Mesenchymal stem cell (in vitro differentiated cells and primary cell): ENCODE measurements at places on chromosomes 7 and 10.
A peak's percentile ranks its signal among the peaks of the same experiment; 100 is the strongest.

GRCh38 chr7:150942001-150942590 is 36.0 kb downstream of the KCNH2 start:
- DNase-seq, result no peak

DNA sequence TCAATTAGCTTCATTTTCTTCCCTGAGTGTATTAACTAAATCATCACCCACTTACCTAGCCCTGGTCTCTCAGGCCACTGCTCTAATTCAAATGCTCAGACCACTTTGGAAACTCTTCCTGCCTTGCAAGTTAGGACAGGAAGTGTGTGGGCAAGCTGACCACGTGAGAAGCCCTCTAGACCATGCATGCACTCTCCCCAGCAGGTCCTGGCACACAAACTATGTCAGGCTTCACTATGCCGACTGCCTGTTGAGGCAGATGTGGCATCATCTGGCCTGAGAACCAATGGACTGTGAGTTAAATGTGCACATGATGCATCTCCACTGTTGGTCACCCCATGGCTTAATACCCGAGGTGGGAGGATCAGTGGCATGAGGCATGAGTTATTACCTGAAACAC is 439.6 kb downstream of the GRID1 start:
- no peak for DNase-seq

- peak; percentile 34 for DNase-seq
These were observed 109.1 kb downstream of the C10orf90 start for GRCh38 chr10:126561294-126561920.

- DNase-seq, result no peak
These were observed 15.2 kb upstream of the PILRB start for GRCh38 chr7:100342765-100343164.

DNA sequence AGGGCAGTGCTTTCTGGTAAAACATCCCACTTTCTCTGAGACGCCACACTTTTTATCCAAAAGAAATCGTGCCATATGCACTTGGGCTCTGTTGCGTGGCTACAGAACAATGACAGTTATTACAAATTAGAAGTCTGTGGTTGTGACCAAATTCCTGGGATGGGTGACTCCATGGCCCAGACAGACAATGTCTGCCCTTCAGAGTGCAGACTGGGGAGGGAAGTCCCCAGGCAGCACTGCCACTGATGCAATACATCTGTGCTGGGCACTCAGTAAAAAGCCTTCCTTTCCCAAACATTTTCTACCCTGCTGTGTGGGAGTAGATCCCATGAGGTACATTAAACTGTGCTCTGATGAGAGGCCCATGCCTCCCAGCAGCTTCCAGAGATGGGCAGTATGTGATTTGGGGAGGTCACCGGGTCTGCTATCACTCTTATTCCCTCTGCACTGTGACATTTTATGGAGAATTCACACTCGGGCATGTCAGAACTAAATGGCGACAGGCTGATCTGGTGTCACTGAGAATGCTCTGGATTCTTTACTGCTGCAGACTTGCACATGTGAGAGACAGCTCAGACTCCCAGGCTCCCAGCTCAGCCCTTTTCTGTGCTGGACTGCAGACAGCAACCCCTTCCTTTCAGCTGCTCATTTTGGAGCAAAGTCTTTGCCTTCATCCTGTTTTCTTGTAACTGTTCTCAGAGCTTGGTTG is 243.5 kb upstream of the ZNF32 start:
- peak; percentile 74 for DNase-seq

- peak; percentile 78 for DNase-seq
These were observed 93.4 kb downstream of the DOCK4 start for GRCh38 chr7:112112822-112113255.

GRCh38 chr7:34835901-34836600 is 178.0 kb downstream of the NPSR1 start:
- DNase-seq, result no peak

DNA sequence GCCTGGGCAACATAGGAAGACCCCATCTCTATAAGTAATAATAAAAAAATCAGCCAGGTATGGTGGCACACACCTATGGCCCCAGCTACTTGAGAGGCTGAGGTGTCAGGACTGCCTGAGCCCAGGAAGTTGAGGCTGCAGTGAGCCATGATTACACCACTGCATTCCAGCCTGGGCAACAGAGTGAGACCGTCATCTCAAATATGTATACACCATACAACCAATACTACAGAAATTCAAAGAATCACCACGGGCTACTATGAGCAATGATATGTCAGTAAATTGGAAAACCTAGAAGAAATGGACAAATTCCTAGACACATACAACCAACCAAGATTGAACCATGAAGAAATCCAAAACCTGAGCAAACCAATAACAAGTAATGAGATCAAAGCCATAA is 60.3 kb upstream of the ZC3HAV1 start:
- no peak for DNase-seq

GRCh38 chr7:151699928-151700319 is 177.0 kb downstream of the PRKAG2 start:
- peak; percentile 59 for DNase-seq
